ENCODE measurements at places on chromosomes 7 and 10.

GRCh38 chr7:88462799-88463198 is 156.1 kb upstream of the STEAP4 start:
- no peak for DNase-seq

DNA sequence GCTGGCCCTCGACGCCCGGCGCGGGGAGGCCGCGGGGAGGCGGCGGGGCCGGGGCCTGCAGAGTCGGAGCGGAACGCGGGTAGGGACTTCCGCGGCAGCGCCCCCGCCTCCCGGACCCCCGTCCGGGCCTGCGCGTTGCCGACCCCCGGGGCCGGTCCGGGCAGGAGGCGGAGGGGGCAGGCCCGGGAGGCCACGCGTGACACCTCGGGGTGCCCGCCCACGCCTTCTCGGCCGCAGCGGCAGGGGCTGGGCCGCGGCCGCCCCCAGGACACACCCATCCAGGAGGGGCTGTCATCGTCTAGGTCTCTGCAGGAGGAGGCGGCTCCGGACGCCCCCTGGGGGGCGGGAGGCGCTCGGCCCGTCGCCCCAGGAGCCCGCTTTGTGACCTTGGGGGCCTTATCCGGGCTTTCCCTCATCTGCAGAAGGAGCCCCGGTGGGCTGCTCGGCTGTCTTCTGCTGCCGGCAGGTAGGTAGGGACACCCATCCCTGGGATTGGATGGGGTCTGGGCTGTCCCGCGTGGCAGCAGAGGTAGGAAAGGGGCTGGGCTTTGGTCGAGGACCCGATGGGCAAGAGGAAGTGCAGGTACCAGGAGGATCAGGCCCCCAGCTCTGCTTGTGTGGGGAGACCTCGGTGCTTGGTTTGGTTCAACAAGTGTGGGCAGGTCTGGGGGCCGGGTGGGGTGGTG is 569 bp downstream of the ZNF316 start:
- peak; percentile 39 for DNase-seq

- DNase-seq: no peak
Measured at GRCh38 chr7:30201161-30201666, 66.4 kb downstream of the MTURN start.

DNA sequence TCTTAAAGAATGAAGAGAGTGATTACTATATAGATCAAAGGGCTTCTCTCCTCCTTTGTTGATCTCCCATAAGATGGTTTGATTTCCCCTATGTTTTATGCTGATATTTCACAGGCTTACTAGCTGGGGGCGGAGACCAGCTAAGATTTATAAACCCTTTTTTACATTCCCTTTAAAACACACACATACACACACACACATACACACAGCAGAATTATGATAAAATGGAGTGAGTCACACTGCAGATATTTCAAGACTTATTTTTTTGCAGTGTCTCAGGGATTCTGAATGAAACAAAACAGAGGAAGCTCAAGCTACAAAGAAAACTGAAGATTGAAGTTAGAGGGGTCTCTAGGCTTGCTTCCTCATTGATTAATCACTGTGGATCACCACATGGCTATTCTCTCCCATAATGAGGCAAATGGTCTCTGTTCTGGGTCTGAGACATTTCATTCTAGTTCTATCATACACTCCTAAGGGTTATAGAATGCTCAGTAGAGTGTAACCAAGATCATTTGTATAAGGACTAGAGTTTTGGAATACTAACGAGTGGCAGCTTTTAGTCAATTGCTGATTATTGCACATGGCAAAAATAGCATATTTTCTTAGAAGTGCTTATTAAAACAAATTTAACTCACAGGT is 18.6 kb downstream of the INA start:
- no peak for DNase-seq

- DNase-seq: no peak
Measured at GRCh38 chr7:92641921-92642511, 51.8 kb upstream of the FAM133B start.

GRCh38 chr10:99562631-99563030 is 29.9 kb downstream of the NKX2-3 start:
- no peak for DNase-seq

GRCh38 chr7:108802650-108803049 is 233.0 kb downstream of the DNAJB9 start:
- no peak for DNase-seq

- DNase-seq: no peak
Measured at GRCh38 chr10:90087197-90088023, 386.0 kb downstream of the KIF20B start.

DNA sequence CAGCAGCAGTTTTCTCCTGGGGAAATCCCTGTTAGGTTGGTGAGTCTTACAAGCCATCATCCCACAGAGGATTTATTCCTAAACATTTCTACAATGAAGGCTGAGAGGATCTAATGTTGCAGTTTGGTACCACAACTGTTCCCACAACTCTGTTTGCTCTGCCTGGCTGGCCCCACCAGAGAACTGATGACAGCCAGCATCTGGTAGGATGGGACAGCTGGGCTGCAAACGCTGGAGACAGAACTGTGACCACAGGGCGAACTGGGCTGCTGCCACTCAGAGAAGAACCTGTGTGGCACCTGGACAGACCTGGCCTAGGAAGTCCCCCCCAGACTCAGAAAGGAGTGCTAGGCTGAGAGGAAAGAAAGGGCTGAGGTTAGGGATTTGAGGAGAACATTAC is 94.8 kb downstream of the CALN1 start:
- DNase-seq: no peak

GRCh38 chr10:110802551-110803238 is 69.0 kb upstream of the PDCD4 start:
- DNase-seq: peak; percentile 49

DNA sequence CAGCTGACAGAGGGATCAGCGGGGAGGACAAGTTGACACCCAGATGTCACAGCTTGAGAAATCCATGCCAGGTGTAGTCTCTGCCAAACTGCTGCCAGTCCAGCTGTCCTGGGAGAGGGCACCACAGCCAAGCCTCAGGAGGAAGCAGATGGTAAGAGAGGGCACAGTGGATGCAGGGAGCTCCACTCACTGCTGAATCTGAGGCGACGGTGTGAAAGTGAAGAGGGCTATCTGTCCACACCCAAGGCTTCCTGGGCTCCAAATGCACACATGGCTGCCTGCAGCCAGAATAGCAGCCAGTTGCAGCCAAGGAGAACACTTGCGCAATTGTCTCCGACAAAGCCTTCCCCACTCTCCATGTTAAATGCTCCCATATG is 502.4 kb downstream of the GRID1 start:
- no peak for DNase-seq

DNA sequence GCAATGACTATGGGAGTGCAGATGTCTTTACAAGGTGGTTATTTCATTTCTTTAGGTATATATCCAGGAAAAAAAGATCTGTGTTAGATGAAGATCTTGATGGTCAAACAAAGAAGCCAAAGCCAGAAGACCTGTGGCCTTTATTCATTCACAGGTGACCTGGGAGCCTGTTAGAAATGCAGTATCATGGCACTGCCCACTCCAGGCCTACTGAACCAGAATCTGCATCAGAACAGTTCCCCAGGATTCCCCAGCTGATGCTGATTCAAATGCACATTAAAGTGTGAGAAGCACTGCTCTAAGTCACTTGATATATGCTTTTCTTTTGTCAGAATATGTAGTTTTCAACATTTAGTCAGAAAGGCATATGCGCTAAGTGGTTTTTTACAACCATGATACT is 251.1 kb downstream of the IPMK start:
- no peak for DNase-seq

- DNase-seq: no peak
Measured at GRCh38 chr7:137488038-137488437, 144.5 kb upstream of the PTN start.

- no peak for DNase-seq
Measured at GRCh38 chr7:131737746-131738465, 181.5 kb upstream of the PODXL start.

DNA sequence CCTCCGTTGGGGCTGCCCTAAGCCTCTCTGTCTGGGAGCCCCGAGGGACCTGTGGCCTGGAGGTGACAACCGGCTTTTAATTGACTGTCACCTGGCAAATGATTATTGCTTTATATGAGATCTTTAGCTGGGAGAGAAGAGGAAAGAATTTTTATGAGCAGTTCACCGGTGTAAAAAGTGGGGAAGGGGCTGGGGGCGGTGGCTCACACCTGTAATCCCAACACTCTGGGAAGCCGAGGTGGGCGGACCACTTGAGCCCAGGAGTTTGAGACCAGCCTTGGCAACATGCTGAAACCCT is 2.6 kb upstream of the COX19 start:
- DNase-seq: no peak

GRCh38 chr10:107031931-107032699 is 132.4 kb downstream of the SORCS1 start:
- DNase-seq: no peak

DNA sequence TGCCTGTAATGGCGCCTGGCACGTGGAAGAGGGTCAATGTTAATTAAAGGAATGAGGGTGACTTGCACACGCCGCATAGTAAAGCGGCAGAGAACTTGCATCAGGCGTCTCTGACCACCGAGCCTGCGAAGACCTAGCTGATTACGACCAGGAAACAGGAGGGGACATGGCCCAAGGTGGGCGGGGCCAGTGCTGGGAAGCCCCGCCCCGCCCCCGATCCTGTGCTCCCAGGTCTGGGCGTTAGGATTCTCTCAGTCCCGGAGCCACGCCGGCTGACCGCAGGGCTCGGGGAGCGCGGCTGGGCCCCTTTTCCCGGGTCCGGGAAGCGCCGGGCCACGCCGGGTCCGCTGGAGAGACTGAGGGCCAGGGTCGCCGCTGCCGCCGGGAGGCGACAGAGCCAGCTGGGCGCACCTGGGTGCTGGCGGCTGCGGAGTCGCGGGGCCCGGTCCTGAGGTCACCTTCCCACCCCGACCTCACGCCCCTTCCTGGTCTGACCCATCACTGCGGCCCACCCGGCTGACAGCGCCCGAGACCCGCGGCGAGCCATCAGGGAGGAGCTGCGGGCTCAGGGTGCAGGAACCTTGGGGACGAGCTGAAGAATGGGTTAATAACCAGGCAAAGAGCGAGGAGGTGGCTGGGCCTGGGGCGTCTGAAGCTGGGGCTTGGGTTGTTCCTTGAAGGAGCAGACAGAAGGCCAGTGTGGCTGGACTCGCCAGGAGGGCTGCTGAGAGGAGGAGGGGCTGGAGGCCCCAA is 23.0 kb upstream of the GRID1 start:
- no peak for DNase-seq

GRCh38 chr10:131041441-131041840 is 270.1 kb downstream of the TCERG1L start:
- DNase-seq: no peak

- DNase-seq: no peak
Measured at GRCh38 chr10:8183241-8183704, 128.8 kb downstream of the GATA3 start.

DNA sequence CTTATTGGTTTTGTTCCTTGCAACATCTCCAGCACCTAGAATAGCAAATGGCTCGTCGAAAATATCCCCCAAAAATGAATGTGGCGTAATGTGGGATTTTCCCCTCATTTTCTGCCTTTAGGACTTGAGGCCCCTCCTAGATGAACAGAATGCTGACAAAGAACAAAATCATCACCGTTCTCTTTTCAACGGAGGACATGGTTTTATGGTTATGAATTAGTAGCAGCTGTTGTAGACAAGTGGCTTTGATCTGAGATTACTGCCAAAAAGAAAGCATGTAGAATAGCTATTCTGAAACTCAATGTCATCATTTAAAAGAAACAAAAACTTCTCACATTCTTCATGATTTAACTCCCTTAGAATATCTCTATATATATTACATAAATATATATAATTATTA is 17.2 kb upstream of the CALN1 start:
- no peak for DNase-seq

DNA sequence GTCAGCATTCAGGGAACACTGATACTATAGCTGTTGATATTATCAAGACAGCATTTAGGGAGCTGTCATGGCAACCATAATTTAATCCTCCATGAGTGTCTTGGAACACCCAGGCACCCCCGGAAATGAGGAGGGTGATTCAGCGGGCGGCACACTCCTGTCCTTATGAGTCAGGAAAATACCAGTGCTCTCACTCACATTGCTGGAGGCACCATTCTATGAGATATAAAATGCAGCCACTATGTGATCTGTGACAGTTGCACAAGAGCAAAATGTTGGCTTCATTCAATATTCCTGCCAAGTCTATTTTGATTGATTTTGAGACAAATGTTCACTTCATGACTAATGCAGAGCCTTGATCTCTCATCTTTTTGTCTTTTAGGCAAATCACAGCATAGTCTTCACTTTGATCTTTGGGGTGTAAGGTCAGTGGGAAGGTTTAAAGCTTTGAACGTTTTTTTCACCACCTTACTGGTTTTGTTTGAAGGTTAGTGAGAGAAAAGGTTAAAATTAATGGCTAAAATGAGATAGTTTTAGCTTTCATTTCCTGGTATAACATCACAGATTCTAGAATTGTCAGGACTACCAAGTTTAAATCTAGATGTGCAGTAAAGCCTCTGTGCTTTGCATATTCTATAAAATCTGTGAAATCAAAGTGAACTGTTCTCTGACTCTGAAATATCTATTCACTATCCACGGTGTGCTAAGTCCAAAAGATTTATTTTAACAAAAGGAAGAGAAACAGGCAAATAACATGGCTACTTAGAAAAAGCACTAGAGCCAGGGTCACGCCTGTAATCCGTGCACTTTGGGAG is 12.4 kb upstream of the ARHGAP12 start:
- peak; percentile 96 for DNase-seq

DNA sequence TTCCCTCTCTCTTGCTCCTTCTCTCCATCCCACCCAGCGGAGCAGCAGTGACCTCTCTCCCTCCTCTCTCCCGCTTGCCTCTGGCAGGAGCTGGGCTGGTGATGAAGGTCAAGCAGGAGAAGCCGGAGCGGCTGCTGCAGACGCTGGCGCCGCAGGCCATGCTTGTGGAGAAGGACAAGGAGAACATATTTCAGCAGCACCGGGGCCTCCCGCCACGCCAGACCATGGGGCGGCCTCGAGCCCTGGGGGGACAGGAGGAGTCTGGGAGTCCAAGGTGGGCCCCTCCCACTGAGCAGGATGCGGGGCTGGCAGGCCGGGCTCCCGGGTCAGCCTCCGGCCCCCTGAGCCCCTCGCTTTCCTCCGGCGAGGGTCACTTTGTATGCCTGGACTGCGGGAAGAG is 17.3 kb downstream of the ZNF775 start:
- no peak for DNase-seq

GRCh38 chr10:77877441-77878344 is 48.9 kb downstream of the DLG5 start:
- no peak for DNase-seq

GRCh38 chr7:96067321-96067720 is 254.6 kb downstream of the SLC25A13 start:
- DNase-seq: no peak

- no peak for DNase-seq
Measured at GRCh38 chr7:25037325-25037724, 57.3 kb upstream of the OSBPL3 start.

GRCh38 chr7:24392774-24393173 is 108.8 kb downstream of the NPY start:
- DNase-seq: no peak

DNA sequence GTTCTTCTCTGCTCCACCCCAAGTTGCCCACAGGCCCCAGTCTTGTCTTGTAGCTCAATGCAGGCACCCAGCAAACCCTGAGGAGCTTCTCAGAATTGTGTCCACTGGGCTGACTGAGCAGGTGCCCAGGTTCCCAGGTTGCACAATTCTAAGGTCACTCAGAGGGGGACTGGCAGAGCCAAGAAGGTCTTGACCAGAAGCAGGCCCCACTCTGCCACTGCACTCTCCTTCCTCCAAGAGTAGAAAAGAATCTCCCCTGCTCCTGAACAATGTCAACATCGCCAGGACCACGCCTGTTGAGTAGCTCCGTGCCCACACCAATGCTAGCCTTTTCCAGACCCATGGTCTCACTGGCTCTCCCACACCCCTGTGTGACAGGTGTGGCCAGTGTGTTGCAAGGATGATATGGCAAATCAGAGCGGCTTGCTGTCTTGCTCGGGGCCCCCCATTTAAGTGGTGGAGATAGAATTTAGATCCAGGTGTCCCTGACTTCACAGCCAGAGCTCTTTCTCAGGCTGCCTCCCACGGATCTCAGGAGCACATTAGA is 577 bp downstream of the LRRC18 start:
- DNase-seq: no peak

Measured in HepG2 (cell line).